MV-4-11 (cell line): ENCODE measurements at places on chromosomes 5 and 9.
A peak's percentile ranks its signal among the peaks of the same experiment; 100 is the strongest.

GRCh38 chr9:97997330-97998276 is 14.5 kb downstream of the ANP32B start:
- DNase-seq: no peak

DNA sequence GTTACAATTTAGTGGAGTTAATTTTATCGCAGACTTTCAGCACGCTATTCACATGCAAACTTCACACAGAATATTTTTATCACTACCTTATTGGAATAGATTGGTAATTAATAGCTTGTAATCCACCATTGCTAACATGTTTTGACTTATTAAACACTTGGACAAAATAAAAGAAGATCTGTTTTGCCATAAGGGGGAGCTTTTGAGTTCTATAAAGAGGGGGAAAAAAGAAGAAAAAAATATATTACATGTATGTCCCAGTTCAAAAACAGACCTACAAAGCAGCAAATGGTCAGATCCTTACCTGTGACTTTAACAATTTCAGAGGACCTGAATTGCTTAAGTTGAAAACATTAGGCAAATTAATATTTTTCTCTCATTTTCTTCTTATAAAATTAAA is 1.2 kb upstream of the PAPPA start:
- DNase-seq: no peak

- DNase-seq: no peak
These were observed 2.9 kb upstream of the RAB14 start for GRCh38 chr9:121204611-121205010.

DNA sequence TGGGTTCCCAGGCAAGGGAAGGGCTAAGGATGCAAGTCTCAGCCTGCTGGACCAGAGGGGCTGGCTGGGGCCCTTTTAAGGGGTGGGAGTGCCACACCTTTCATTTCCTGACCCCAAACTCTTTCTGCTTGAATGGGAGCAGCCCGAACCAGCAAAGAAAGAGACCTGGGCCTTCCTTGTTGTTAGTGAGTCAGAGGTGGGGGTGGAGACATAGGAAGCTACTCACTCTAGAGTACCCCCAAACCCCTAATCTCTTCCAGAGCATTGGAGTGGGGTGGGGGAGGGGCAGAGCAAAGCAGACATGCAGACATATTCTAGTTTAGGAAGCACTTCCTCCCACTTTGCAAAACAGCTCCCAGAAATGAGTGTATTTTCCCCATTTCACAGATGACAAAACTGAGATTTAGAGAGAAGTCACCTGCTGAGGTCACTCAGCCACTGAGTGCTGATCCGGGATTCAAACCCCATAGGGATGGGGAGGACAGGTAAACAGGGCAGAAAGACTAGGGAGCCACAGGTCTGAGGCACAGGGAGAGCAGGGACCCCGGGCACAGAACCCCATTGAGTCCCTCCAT is 6.0 kb upstream of the AQP3 start:
- DNase-seq: no peak

DNA sequence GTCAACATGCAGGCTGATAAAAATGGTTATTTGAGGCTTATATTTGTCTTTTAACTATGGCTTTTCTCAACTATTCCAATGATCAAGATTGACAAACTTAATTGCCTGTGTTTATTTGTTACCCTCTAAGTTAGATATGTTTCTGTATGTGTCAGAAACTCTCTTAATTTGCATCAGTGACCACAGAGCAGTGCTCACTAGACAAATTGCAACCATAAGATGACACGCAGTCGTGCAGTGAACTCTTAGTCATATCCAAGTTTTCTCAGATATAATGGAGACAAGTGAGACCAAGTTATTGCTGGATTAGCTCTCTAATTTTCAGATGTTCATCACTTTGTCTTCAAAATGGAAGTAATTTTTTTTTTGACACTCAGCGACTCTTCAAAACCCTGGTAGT is 342.2 kb upstream of the RFX3 start:
- DNase-seq: no peak

- no peak for DNase-seq
These were observed 6.0 kb downstream of the BRD3 start for GRCh38 chr9:134061688-134062371.

DNA sequence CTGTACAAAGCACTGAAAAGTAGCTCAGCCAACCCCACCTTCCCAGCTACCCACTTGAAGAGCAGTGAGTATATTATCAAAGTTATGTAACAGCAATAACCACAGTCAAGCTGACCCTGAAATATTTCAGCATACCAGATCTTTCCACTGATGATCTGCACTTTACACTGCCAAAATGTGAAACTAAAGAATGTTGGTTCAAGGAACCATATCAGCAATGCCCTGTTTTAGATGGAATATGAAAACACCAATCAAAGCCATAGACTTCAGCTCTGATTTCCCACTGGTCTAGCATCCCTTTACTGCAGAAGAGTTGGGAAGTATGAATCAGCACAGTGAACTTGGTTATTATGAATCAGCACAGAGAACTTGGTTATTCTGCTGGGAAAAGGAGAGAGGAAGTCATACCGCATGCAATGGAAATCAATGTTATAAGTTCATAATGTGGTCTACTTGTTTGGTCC is 20.0 kb downstream of the CEMIP2 start:
- peak; percentile 37 for DNase-seq

DNA sequence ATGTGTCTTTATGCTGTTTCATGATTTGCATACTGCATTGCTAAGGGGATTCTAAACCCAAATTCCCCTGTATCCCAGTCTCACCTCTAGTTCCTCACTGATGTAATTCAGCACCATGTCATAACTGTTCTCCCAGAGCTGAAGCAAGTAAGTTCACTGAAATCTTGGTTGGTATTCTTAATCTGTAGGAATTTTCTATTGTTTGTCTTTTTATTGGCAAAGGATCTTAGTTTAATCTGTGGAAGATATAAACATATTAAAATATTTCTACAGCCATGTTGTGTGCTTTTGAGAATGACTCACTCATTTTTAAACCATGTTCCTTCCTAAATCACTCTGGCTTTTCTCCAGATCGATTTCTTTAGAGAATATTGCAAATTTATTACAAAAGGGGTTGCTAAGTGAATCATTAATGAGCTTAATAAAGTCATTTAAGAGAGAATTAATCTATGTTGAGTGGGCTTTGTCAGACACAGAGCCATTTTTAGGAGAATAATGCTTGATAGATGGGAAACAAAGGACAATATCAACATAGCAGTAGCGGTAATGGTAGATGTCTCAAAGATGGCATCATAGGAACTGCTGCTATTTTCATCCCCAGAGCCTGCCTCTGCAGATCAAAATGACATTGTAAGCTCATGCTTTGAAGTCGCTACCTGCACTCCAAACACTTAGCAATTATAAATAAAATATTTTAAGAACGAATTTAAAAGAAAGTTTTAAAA is 110.0 kb downstream of the ENC1 start:
- no peak for DNase-seq

DNA sequence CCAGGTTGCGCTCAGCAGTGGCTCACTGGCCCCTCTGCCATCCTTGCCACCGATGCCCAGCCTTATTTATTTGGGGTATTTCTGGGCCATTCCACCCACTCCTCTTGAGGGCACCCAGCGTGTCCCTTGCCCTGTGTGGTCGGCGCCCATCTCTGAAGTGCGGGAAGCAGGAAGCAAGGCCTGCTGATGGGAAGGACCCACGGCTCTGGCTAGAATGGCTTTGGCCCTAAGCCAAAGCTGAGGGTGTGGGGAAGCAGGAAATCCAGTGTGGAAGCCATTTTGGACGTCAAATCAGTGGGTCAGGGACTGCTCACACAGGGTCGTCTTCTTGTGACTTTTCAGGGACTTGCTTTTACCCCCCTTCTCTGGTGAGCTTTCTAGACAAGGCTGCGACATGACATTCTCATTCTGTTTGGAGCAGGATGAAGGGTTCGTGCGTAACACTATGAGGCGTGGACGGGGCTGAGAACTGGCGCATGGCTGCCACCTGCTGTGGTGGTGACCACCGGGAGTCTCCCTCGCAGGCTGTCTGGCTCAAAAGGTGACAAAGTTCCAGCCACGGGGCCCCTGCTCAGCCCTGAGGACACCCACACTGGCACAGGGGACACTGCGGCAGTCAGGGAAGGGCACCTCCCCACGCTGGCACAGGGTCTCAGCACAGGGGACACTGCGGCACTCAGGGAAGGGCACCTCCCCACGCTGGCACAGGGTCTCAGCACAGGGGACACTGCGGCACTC is 50.7 kb upstream of the NKD2 start:
- peak; percentile 56 for DNase-seq

- no peak for DNase-seq
These were observed 121.9 kb downstream of the CDH18 start for GRCh38 chr5:19866090-19866450.

DNA sequence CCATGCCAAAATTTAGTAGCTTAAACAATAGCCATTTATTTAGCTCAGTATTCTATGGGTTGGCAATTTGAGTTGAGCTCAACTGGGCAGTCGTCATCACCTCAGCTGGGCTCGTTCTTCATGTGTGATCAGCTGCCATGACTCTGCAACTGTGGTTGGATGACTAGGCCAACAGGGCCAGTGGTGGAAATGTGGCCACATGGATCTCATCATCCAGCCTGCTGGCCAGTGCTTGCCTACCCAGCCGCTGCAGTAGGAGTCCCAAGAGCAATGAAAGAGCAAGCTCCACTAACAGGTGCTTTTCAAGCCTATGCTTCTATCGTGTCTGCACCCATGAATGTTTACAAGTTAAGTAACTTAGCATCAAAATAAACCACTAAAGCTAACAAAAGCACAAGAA is 158.0 kb downstream of the ATPSCKMT start:
- DNase-seq: no peak

DNA sequence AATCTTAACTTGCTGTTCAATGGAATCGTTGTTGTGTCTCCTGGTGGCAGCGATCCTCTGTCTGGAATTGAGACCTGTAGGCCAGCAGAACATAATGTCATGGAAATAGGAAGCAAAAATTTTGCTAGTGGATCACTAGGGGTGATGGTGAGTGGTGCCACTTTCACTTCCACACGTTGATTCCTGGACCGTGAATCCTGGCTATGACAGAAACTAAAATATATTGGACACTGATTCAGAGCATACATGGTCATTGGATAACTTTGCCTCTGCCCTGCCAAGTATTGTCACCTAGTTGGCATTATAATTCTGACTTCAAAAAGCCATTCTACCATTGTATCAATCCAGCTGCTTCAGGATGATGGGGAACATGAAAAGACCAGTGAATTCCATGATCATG is 353.2 kb downstream of the IRX1 start:
- peak; percentile 8 for DNase-seq

- DNase-seq: no peak
These were observed 13.7 kb upstream of the PPP2R2B start for GRCh38 chr5:146892231-146892630.

DNA sequence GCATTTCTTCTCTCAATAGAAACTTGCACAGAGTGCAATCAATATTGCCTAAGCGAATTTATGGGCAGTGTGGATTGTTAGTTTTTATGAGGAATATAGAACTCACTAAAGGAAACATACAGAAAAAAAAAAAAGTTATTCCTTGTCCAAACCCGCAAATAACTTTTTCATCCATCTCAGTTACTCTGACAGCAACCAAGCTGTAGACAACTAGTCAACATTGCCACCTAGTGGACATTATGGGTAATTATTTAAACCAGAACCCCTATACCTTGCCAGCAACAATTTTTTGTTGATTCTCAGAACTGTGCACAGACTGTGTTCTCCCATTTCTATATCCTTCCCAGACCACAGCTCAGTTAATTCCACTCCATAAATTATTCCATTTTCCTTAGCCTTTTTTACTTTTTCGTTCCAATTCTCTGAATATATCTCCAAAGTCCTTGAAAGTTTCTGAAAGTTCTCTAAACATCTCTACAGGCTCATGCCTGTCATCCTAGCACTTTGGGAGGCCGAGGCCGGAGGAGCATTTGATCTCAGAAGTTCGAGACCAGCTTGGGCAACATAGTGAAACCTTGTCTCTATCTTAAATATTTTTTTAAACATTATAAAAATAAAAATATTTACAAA is 2.6 kb upstream of the AFAP1L1 start:
- DNase-seq: peak; percentile 44

DNA sequence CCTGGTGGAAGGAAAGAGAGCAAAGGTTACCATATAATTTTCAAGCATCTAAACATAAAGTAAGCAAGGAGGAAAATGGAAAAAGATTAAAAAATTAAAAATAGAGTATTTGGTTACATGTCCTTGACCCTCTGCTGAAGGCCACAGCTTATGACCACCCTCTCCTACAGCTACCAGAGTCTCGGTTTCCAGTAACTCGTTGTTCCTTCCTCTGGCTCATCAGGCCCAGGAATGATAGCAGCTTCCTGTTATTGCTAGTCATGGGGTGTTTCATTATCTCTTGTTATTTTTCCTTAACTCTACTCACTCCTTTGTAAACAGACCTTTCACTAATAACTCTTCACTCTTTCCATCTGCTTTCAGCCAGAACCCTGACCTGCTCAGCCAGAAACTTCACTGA is 102.2 kb downstream of the YTHDC2 start:
- DNase-seq: no peak

DNA sequence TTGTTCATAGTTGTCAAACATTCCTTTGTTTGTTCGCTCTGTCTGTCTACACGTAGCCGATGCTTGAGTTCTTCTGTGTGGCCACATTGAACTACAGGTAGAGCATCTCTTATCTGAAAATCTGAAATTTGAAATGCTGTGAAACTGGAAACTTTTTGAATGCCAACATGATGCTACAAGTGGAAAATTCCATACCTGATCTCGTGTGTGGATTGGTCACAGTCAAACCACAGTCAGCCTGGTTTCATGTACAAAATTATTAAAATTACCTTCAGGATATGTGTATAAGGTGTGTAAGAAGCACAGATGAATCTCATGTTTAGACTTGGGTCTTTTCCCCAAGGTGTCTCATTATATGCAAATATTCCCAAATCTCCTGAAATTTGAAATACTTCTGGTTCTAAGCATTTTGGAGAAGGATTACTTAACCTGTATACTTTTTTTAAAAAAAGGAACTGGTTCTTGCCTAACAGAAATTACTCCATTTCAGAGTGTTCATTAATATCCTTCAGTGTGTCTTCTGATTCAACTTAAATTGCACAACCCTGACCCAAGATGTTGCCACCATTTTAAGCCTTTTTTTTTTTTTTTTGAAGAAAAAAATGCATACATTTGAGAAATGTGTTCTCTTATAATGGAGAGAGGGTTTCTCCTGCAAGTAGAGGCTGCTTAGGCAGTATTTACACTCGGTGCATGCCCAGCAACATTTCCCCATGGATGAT is 254.3 kb downstream of the MAST4 start:
- DNase-seq: peak; percentile 96

DNA sequence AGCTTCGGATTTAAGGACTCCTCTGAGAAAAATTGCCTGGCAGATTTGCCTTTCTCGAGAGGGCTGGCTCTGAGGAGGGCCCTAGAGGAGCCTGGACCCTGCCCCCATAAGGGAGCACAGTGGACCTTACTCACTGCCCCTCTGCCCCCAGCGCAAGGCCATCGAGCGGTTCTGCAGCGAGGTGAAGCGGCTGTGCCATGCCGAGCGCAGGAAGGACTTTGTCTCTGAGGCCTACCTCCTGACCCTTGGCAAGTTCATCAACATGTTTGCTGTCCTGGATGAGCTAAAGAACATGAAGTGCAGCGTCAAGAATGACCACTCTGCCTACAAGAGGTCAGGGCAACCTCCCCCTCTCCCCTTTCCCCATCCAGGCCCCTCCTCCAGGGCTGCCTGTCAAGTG is 34.6 kb downstream of the CYFIP2 start:
- DNase-seq: no peak
